ENCODE measurements at places on chromosomes 6 and 20.

DNA sequence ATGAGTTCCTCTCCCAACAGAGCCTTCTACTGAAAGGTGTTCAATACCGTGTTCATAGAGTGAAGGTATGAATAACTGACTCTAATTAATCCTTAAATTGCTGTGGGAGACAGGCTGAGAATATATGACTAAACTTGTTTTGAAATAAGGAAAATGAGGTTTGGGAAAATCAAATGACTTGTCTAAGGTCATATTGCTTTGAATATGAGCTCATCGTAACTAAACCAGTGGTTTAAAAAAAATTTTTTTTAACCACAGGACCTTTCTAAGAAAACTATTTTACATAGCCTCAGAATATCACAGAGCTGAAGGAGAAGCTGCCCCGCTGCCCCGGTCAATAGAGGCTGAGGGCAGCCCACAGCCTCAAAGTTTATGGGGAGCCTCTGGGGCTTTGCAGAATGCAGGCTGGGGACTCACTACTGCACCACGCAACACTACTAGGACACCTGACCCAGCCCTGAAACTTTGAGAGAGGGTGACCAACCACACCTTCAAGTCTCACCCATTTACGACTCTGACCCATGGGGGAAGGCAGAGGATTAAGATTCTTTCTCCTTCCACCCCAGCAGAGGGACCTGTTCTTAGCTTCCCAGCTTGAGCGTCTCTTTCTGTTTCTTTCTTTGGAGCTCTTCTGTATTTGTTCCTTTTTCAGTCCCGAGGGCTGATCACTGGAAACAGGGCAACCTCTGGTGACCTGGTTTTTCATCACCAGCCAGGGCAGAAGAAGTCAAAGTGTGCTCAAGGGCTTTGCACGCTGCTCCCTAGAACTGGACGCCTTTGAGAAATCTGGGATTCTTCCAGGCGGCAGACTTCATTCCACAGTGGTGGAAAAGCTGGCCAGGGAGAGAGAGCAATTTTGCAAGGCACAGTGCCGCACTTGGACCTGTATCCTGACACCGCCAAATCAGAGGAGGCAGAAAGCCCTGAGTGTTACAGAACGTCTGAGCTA is 220.2 kb downstream of the ATXN1 start:
- DNase-seq, result no peak

DNA sequence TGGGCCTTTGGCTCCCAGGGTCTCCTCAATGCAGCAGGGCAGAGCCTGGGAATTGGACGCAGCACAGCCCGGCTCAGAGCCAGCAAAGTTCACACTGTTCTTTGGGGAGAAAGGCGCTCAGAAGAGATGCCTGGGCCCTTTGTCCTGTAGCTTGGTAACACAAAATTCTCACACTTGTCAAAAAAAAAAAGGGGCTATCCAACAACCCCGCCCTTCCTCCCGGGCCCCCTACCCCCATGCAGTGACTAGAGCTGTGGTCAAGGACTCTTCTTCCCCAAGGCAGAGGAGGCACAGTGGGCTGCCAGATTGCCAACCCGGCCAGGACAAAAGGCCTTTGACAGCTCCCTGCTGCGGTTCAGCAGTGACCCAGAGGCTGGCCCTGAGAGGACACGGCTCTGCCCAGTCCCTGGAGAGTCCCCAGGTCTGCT is 2.0 kb downstream of the NKAIN4 start:
- no peak for DNase-seq

DNA sequence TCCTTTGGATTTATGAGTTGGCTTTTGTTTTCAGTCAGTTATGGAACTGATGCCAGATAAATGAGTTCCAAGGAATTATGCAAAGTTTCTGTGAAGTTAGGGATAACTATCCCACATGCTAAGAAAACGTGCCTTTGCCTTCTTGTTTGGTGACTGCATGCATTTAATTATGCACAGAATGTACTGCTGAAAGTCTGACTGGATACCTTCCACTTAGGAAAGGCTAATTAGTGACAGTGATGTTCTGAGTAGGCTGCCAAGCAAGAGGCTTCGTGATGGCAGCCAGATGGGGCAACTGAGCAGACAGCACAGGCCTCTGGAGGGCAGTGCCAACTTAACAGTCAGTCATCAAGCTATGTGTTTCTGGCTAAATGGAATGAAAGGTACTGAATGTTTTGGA is 289.9 kb downstream of the CD109 start:
- DNase-seq, result no peak

DNA sequence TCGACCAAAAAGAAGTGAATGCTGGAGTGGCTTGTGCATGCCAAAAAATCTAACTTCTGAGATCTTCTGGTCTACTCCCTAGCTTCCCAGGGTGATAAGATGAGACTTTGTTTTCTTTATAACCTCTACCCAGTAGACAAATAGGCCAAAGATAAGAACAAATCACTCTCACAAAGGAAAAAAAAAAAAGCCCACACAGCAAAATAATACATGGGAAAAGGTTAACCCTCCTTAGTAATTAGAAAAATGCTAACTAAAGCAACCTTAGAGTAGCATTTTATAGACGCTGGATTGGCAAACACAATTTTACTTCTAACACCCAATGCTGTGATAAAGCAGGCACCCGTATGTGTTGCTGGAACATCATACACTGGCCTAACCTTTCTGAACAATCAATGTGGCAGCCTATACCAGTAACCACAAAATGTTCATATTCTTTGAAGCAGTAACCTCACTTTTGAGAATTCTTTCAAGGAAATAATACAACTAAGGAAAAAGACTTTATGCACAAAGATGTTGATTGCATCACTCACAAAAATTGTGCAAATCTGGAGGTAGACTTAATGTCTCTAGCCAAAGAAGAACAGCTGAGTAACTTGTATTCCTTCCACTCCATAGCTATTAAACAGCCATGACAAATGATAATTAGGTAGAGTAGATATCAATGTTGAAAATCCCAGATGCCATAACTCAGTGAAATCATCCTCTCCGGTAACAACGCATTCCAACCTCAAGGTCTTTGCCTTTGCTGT is 116.3 kb upstream of the QKI start:
- DNase-seq, result no peak

GRCh38 chr20:45097485-45098102 is 3.3 kb downstream of the KCNS1 start:
- no peak for DNase-seq

DNA sequence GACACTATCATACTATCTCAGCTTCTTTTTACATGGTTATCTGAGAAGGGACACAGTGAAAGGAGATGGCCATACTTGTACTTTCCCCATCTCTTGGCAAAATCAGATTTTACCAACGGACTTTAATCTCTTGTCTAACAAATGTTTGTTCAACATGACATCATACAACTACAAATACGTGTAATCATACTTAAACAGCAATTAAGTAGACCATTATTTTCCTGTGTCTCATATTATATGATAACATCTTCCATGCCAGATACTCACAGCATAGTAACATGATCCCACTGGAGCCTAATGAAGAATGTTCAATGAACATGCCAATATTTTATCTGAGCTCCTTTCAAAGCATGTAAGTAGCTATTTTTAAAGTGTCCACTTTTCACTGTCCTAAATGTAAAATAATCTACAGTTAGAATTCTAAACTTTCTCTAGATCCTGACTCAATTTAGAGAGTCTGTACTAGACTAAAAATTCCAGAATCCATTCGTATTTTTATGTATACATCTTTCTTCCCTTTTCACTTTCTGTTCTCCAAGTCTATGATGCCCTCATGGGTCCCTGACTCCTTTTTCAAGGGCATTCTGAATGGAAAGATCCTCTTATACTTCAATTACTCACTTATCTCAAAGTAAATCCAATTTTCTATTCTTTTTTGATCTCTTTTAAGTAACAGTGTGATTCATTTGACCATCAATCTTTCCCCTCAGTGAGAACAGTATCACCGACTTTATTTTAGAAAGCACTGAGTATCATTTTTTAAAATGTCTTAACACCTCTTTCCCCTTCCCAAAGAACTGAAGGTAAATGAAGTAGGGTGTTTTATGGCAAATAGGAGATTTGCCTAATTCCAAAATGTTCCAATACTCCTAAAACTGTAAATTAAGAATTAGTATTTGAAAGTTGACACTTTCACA is 133.5 kb downstream of the CDK19 start:
- no peak for DNase-seq

DNA sequence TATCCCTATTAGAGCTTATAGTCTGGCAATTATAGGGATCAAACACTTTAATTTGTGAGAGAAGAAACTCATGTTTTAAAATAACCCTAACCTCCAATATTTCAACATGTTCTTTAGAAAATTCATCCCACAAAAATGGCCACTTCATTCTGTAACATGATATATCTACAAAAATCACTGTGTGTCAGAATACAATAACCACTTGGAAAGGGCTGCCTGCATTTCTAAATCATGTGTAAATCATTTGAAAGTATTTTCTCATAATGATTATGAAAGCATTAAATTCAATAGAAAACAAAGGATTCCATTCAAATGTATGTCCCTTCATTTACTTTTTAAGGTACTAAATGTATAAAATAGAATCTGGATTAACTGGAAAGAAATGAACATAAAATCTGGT is 101.4 kb upstream of the NHSL1 start:
- no peak for DNase-seq

- DNase-seq, result no peak
Observed at GRCh38 chr20:4637081-4637797, 84.5 kb upstream of the PRND start.

GRCh38 chr6:91166271-91167046 is 579.6 kb upstream of the MAP3K7 start:
- no peak for DNase-seq

GRCh38 chr6:14452567-14453527 is 335.3 kb downstream of the CD83 start:
- peak; percentile 36 for DNase-seq

DNA sequence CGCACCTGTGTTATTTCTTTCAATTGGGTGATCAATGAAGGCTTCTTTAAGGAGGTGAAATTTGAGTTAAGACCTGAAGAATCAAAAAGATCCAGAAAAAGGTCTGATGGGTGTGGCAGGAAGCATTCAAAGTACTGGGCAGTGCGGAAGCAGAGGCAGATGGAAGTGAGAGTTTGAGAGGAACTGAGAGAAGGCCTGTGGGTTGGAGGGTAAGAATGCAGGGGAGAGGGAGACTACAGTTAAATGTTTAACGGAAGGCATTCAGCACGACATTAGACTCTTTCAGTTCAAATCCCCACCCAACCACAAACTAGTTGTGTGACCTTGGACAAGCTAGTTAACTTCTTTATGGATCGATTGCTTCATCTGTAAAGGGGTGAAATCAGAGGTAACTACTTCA is 50.5 kb upstream of the GCM1 start:
- no peak for DNase-seq

DNA sequence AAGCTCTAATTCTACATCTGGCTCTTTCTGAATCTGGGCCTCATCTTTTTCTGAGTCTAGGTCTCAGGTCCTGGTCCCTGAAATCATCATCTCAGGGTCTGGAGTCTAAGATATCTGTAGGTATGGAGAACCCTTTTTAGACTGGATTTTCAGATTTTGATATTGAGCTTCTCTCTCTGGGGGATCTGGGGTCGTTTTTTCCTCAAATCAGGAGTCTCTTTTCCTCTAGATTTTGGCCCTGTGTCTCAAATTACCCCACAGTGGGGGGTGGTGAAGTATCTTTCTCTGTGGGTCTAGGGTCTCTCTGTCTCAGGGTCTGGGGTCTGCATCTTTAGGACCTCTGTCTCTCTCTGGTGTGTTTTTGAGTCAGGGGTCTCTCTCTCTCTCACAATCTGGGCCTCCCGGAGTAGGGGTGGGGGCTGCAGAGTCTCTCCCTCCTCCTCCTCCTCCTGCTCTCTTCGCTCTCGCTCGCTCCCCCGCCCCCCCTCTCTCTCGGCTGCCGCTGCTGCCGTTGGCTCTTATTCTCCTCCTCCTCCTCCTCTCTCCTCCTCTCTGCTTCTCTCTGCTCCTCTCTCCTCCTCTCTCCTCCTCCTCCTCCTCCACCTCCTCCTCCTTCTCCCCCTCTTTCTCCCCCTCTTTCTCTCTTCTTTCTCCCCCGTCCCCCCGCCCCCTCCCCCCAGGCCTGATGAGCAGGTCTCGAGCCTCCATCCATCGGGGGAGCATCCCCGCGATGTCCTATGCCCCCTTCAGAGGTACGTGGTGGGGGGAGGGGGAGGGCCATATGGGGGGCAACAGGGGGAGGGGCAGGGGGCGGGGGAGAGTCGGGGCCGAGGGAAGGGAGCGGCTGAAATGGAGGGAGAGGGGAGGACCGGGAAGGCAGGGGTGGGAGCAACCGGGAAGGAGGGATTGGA is at the start of gene SYNGAP1:
TSS of gene SYNGAP1 (plus strand) at position 486 of the 911 bp plus-strand sequence. CDS start at position 686, 200 bp downstream.
- peak; percentile 42 for DNase-seq

DNA sequence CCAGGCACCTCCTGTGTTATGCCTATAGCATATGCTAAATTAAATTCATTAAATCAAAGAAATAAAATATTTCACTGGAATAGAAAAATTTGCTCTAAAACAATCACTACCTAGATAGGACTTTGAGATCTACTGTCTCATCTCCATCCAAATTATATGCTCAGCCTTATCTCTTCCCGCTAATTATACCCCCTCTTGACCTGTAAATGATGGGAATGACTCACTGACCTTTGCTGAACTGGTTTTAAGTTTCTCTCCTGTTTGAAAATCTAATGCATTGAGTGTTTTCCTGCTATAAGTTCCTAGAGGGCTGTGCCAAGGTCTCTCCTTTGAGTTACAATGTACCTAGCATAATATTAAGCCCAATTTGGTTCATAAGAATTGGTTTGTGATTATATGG is 110.1 kb downstream of the BMP2 start:
- no peak for DNase-seq

DNA sequence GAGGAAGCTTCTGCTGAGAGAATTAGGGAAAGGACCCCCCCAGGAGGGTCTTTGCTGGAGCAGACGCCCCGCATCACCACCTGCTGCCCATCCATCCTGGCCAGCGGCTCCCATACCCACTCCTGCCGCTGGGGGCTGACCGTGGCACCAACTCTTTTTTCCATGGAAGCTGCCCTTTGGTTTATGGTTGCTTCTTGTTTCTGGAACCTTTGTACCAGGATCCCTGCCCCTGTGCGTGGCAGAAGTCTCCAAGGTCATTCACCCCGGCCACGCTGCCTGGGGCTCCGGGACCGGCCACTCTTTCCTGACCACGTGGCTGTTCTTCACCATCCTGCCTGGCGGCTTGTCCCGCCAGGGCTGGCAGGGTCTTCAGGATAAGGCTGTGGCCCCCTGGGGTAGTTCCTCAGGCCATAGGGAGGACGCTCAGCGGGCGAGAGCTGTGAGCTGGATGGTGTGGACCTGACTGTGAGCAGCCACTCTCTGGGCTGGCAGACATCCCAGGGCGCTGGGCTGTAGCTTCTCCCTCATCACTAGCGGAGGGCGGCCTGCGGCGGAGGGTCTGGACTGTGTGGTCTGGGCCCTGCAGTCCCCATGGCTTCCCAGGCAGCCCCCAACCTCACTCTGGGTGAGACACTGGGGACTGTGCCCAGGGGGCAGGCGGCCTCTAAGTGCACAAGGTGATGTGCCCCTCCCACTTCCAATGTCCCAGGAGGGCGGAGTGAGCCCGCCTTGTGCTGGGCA is 22.8 kb upstream of the RBBP8NL start:
- no peak for DNase-seq

All from CD4-positive, alpha-beta T cell treated with Interleukin-6 at 100 ng/mL for 8 hours (primary cell).